Tibial nerve (tissue), 4 donors: ENCODE measurements at places on chromosomes 6 and 20.
A peak's percentile ranks its signal among the peaks of the same experiment; 100 is the strongest.

GRCh38 chr6:55497694-55498093, 81.3 kb downstream of the HMGCLL1 start:
- no peaks in the 10 kb centered on the region for H3K27me3 ChIP-seq
- no peaks in the 10 kb centered on the region for H3K4me1 ChIP-seq
- H3K36me3 ChIP-seq = no peaks in the 10 kb centered on the region
- DNase-seq = no peak
- H3K27ac ChIP-seq = no peak overlapping the region
- no peak overlapping the region for H3K4me3 ChIP-seq

DNA sequence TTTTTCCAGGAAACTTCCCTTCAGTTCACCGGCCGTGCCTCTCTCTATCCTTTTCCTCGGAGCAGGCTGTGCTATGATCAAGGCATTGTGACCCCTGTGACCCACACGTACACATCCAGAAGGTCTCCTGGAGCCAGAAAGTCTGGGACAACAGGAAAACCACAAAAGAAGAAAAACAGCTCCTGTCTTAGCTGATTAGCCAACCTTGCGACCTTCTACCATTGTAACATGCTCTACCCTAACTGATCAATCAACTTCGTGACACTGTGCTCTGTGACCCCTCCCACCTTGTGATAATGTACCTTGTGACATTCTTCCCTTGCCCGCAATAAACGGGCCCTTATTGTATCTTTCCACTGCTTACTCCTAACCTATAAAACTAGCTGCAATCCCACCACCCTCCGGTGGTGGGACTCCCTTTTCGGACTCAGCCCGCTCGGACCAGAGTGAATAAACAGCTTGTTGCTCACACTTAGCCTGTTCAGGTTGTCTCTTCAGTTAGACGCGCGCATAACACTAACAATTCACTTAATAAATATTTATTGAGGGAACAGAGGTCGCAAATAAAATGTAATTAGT, 24.2 kb downstream of the ZNF311 start:
- DNase-seq = peak; percentile 39
- no peaks in the 10 kb centered on the region for H3K36me3 ChIP-seq
- peaks cover 12% of the 10 kb centered on the region for H3K27me3 ChIP-seq
- H3K4me3 ChIP-seq = peak overlapping the region; percentile 73

DNA sequence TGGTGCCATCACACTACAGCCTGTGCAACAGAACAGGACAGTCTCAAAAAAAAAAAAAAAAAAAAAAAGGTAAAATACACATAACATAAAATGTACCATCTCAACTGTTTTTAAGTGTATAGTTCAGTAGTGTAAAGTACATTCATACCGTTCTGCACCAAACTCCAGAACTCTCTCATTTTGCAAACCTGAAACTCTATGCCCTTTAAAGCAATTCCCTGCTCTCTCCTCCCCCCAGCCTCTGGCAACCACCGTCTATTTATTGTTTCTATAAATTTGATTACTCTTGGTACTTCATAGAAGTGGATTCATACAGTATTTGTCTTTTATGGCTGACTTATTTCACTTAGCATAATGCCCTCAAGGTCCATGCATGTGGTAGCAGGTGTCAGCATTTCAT, 12.9 kb downstream of the RIPOR2 start:
- no peak overlapping the region for H3K4me3 ChIP-seq
- no peaks in the 10 kb centered on the region for H3K4me1 ChIP-seq
- DNase-seq = no peak

- no peaks in the 10 kb centered on the region for H3K27me3 ChIP-seq
- H3K27ac ChIP-seq = no peak overlapping the region
- peaks cover 45% of the 10 kb centered on the region for H3K36me3 ChIP-seq
- DNase-seq = no peak
- H3K4me3 ChIP-seq = no peak overlapping the region
- H3K4me1 ChIP-seq = no peaks in the 10 kb centered on the region
Observed at GRCh38 chr20:52178691-52179090, 12.9 kb downstream of the ZFP64 start.

- DNase-seq = no peak
- peaks cover 12% of the 10 kb centered on the region for H3K4me1 ChIP-seq
- no peaks in the 10 kb centered on the region for H3K27me3 ChIP-seq
Observed at GRCh38 chr6:4459032-4459431, 317.2 kb upstream of the CDYL start.

DNA sequence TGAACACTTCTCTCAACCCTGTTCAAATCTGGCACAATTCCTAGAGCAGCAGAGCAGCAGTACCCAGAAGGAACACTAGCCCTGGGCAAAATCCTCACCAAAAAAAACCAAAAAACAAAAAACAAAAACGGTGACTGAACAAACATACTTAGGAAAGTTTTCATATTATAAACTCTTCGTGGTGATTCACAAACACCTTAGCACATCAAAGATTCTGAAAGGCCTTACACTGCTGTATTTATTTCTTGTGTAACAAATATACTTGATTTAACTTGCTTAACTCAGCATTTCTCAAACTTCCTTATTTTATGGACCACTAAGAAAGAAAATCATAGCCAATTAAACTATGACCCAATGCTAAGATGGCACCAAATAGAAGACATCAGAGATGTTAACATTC, 57.8 kb upstream of the RREB1 start:
- H3K4me3 ChIP-seq = no peak overlapping the region
- peaks cover 6% of the 10 kb centered on the region for H3K4me1 ChIP-seq
- H3K27ac ChIP-seq = no peak overlapping the region
- H3K27me3 ChIP-seq = no peaks in the 10 kb centered on the region
- DNase-seq = no peak

DNA sequence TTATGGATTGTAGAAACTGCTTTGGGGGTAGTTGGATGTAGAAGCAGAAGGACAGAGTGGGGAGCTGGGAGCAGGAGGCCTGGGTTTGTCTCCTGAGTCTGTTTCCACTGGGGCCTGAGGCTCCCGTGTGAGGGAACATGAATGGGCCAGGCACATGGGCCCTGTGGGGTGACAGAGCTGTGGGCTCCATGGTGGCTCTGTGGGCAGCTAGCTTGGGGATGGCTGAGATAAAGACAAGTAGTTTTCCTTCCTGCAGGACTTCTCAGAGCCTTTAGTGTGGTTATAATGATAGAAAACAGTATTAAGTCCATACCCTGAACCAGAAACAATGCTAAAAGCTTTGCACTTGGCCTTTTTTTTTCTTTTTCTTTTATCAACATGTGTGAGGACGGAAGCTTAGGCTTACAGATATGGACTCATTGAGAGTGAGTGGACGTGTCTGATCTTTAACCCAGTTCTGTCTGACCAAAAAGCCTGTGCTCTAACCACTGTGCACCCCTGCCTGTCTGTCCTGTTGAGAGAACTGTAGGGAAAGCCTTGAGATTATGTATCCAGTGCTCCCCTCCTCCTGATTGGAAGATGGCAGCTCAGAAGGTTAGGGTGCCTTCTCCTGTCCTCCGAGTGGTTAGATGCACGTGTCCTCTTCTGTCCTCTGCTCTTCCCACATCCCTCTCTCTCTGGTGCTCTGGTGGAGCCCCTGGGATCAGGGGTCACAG, 98.3 kb downstream of the CDH26 start:
- no peaks in the 10 kb centered on the region for H3K36me3 ChIP-seq
- H3K27me3 ChIP-seq = no peaks in the 10 kb centered on the region
- no peak overlapping the region for H3K4me3 ChIP-seq
- no peak overlapping the region for H3K27ac ChIP-seq
- DNase-seq = no peak

GRCh38 chr6:120875900-120876299, 458.4 kb downstream of the TBC1D32 start:
- no peak overlapping the region for H3K4me3 ChIP-seq
- no peaks in the 10 kb centered on the region for H3K36me3 ChIP-seq
- no peak for DNase-seq
- no peak overlapping the region for H3K27ac ChIP-seq

DNA sequence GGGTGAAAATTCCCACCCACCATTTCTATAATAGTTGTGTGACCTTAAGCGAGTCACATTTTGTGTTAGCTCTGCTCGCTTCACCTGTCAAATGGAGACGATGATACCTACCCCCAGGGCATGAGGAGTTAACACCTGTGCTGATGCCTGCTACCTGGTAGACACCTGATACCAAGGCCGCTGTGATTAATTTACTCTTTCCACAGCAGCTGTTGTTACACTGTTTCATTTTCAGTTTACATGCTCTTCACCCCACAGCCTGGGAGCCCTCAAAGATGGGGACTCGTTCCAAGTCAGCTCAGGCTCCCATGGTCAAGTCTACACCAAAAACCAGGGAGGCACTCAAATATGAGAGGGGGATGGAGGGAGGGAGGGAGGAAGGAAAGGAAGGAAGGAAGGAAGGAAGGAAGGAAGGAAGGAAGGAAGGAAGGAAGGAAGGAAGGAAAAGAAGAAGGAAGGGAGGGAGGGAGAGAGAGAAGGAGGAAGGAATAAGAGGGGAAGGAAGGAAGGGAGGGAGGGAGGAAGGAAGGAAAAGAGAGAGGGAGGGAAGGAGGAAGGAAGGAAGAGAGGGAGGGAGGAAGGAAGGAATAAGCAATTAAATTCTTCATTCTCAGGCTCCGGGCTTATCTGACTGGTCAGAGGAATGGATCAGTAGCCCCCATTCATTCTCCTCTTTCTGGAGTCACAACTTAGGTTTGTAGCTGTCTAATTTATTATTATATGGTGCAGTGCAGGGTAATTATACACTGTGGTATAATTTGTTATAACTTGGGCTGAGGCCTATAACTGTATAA, 40.9 kb downstream of the PDYN start:
- H3K4me3 ChIP-seq = no peak overlapping the region
- no peaks in the 10 kb centered on the region for H3K36me3 ChIP-seq
- H3K27ac ChIP-seq = no peak overlapping the region
- DNase-seq = no peak
- no peaks in the 10 kb centered on the region for H3K27me3 ChIP-seq

GRCh38 chr6:36683656-36684446, 5.3 kb downstream of the CDKN1A start:
- peaks cover 2% of the 10 kb centered on the region for H3K36me3 ChIP-seq
- no peak for DNase-seq
- H3K27ac ChIP-seq = no peak overlapping the region
- no peaks in the 10 kb centered on the region for H3K27me3 ChIP-seq
- H3K4me1 ChIP-seq = no peaks in the 10 kb centered on the region

- H3K27ac ChIP-seq = no peak overlapping the region
- DNase-seq = no peak
- H3K27me3 ChIP-seq = no peaks in the 10 kb centered on the region
- no peaks in the 10 kb centered on the region for H3K36me3 ChIP-seq
- H3K4me3 ChIP-seq = no peak overlapping the region
Observed at GRCh38 chr6:16487996-16488674, 249.7 kb downstream of the GMPR start.

- H3K27ac ChIP-seq = peak overlapping the region; percentile 84
- no peaks in the 10 kb centered on the region for H3K27me3 ChIP-seq
- no peak overlapping the region for H3K4me3 ChIP-seq
- peaks cover 5% of the 10 kb centered on the region for H3K4me1 ChIP-seq
Observed at GRCh38 chr6:71258078-71258866, 30.3 kb upstream of the OGFRL1 start.

- H3K27ac ChIP-seq = no peak overlapping the region
- H3K4me3 ChIP-seq = no peak overlapping the region
- no peaks in the 10 kb centered on the region for H3K4me1 ChIP-seq
- H3K36me3 ChIP-seq = no peaks in the 10 kb centered on the region
- DNase-seq = no peak
Observed at GRCh38 chr6:106685833-106686232, 56.5 kb downstream of the QRSL1 start.

DNA sequence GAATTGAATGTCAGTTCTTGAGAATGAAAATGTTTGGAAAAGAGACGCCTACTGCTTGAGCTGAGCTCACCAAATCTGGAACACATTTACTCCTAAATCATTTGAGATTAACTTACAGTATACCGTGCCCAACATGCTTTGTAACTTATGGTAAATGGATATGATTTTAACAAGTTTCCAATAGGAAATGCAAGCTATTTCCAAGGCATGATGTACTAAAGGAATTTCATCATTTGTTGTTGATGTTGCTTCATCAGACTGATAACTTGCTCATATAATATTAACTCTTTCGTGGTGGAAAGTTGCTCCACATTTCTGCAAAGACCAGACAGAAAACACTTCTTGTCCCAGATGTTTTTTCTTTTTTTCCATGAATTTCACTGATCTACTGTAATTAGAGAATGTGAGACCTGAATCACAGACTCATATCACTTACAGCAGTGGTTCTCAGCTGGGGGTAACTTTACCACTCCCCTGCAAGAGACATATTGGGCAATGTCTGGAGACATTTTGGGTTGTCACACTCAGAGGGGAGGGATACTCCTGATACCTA, 116.6 kb upstream of the TRAF3IP2 start:
- H3K27me3 ChIP-seq = no peaks in the 10 kb centered on the region
- no peaks in the 10 kb centered on the region for H3K36me3 ChIP-seq
- H3K4me1 ChIP-seq = peaks cover 29% of the 10 kb centered on the region
- no peak for DNase-seq

DNA sequence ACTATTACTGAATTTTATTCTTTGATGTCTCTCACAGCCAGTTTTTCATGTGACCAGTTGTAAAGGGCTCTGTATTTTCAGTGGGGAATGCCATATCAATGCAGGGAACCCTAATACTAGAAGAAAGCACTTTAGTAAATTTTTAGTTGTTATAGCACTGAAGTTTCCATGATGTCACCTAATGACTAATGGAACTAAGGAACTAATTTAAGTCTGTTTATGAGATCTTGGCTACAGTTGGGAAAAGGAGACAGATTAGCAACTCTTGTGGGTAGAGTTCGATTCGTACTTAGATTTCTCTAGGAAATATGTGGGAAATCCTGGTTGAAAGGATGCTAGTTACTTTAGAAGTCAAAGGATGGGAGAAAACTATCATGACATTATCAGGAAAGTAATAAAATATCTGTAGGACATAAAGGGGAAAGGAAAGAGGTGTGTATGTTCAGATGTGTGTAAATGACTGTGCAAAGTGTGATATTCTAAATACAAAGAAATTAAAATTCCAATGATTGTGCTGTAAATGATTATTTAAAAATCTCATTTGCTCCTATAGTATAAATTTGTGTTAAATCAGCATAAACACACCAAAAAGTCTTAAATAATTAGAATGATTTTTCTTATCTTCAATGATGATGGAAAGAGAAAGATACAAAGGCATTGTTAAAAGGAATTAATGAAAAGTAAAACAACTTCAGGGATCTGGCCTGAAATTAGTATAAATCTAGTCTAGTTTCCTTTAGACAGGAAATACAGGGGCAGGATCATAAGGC, 103.4 kb downstream of the LRRC1 start:
- H3K4me3 ChIP-seq = no peak overlapping the region
- DNase-seq = no peak
- H3K27ac ChIP-seq = no peak overlapping the region
- H3K4me1 ChIP-seq = no peaks in the 10 kb centered on the region
- no peaks in the 10 kb centered on the region for H3K36me3 ChIP-seq

- H3K27ac ChIP-seq = no peak overlapping the region
- no peaks in the 10 kb centered on the region for H3K27me3 ChIP-seq
- H3K4me1 ChIP-seq = no peaks in the 10 kb centered on the region
- no peak for DNase-seq
- H3K4me3 ChIP-seq = no peak overlapping the region
Observed at GRCh38 chr6:83371423-83371822, 59.4 kb downstream of the ME1 start.
